Stimulated activated CD4-positive, alpha-beta T cell treated with anti-CD3 and anti-CD28 coated beads, Interleukin-15, amount 100 ng/mL, for 1 hour (primary cell): ENCODE measurements at places on chromosomes 4 and X.

DNA sequence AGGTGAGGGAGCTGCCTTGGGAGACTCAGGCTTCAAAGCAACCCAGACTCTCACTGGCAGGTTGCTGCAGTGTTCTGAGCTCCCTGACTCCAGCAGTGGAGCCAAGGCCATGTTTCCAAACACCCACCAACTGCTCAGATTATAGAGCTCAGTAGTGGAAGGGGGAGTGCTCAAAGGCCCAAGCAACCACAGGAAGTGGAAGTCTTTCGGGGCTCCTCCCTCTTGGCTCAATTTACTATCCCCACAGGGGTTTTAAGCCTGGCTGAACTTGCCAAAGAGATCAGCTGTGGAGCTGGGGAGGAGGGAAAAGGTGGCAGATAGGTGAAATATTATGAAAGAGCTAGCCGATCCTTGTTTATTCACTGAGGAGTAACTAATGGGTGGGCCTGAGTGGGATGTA, 82.5 kb downstream of the HPRT1 start:
- no peak for DNase-seq

DNA sequence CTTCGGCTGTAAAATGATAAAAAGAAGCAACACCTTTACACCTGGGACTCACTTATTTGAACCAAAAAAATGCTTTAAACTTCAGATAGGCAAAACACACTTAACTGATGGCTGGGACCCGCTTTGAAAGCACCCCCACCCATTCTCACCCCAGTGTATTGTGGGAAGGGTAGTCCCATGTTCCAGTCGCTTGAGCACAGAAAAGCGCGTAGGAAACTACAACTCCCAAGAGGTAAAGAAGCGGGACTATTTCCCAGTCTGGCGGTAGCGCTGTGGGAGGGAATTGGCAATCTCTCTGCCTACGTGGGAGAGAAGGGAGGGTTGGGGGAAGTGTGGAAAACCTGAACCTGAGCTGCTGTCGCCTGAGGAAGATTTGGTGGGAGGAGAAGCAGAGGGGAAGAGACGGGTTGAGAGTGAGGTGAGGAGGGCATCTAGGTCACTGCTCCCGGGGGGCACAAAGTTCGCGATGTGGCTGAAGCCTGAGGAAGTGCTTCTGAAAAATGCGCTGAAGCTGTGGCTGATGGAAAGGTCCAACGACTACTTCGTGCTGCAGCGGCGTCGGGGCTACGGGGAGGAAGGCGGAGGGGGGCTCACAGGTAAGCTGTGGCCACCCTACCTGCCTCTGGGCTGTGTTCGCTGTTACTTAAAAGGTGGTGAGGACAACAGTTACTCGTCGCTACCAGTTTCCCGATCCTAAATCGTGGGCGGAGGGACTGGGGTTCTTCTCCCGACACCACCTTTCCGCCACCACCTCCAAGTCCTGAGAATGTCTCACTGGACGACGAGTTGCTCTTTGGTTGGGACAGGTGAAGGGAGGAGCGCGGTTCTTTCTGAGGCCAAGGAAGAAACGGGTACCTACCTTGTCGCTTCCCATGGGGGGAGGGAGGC, at the start of gene TBC1D8B:
TSS of gene TBC1D8B (plus strand) at position 286 of the 888 bp plus-strand sequence. CDS start at position 467, 181 bp downstream.
- DNase-seq = no peak

GRCh38 chr4:173261052-173261451, 73.1 kb downstream of the HMGB2 start:
- no peak for DNase-seq

DNA sequence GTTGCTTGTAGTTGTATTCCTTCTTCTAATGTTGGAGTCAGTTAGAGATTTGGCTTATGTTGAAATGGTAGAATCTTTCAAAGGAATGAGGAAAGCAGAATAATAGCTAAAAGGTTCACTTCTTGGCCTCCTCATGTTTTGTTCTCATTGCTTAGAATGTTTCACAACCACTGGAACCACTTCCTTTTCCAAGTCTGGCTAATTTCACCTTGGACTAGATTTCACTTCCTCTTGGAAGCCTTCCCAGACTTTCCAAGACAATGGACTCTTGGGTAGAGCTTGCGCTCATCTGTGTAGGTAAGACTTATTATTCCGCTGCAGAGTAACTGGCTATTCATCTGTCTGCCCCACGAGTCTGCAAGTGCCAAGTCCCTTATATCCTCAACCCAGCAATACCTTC, 8.3 kb downstream of the SPATA18 start:
- DNase-seq = no peak

- no peak for DNase-seq
Measured at GRCh38 chr4:83603129-83603528, 67.2 kb downstream of the GPAT3 start.

DNA sequence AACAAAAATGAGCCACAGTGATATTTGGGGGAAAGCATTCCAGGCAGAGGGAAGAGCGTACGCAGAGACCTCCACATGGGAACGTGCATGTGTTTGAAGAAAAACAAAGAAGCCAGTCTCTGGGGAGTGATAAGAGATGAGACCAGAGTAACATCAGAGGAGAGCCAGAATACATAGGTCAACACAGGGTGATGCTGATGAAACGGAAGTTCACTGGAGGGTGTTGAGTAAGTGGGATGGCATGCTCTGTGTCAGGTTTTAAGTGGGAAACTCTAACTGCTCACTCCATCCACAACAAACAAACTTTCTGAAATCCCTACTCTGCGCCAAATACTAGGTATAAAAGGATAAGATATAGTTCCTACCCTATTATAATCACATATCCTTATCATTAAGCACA, 110.0 kb downstream of the ARHGAP6 start:
- no peak for DNase-seq

DNA sequence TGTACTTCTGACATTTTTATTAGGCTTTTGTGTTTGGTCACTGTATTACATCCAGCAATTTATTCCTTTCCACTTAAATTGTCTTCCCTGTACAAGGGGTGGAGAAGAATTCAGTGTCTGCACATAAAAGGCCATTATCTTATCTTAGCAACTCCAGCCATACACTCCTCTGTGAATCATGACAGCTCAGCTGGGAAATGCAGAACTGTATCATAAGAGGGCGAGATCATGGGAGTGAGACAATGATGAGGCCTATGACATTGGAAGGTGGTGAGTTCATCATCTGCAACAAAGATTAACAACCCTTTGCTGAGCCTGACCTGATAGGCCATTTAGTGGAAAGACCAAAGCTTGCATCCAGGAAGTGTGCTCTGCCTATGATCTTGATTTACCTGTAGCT, 33.3 kb downstream of the SLIT2 start:
- DNase-seq = no peak

DNA sequence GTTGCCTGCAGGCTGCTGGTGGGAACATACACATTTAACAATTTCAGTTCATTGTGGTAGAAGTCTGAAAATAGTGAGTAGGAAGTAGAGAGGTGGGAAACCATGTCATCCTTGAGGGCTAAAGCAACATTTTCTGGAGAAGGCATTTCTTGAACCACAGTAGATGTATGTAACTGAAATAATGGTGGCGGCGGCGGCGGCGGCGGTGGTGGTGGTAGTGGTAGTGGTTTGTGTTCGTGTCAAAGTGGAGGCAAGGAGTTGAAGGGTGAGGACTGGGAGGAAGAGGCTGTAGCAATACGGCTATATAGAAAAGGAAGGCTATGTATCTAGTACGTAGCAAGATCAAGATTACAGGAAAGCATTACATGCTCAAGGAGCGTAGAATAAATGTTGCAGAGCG, 1381.6 kb upstream of the TENM3 start:
- no peak for DNase-seq

DNA sequence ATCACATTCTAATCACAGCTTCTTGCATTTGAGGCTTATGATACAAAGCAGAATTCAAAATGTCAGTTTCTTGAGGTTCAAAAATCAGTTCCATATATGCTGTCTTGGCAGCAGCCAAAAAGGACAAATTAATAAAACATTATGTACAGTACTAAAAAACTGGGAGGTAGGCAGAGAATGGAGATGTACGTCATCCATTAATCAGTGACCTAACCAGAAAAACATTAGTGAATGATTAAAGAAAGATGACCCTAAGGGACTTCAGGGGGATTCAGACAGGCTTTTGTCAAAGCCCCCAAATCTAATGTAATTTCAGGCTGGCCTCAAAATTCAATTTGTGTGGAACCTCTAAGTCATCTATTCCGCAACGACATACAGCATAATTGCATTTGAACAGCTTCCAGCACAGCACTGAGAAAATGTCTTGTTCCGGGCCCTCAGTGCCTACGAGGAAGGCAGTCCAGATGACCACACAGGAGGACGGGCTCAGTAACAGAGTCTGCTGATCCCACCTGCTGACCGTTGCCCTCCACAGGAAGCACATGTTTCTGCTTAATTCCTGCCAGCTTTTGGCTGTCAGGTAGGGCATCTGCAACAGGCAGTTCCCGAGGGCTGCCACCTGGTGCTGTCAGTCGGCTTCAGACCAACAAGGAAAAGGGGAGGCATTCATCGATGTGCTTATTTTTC, 83.8 kb upstream of the HHIP start:
- DNase-seq = no peak

- no peak for DNase-seq
Measured at GRCh38 chr4:78602334-78602733, 50.8 kb downstream of the ANXA3 start.

GRCh38 chrX:110442635-110443034, 84.0 kb downstream of the RTL9 start:
- no peak for DNase-seq

DNA sequence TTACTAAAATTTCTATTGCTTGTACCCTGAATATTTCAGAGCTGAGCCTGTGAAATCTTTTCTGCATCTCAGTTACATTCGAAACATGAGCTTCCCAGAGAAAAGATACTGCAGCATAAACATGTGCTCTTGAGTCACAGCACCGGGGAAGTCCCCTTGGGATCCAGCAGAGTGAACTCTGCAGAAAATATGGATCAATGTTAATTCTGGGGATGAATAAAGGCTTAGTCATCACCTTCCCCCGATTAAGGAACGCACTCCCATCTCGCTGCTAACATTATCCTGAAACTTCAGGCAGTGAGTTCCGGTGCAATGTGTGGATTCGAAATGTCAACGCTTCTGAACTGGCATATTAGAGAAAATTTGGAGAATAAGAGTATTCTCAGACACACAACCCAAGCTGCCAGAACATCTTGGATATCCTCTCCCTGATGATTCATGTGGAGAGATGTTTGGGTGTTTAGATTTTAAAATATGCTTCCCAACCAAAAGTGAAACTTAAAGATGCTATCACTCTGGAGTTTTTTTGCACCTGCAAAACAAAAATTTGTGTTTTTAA, 90.8 kb downstream of the IRF2 start:
- DNase-seq = no peak

DNA sequence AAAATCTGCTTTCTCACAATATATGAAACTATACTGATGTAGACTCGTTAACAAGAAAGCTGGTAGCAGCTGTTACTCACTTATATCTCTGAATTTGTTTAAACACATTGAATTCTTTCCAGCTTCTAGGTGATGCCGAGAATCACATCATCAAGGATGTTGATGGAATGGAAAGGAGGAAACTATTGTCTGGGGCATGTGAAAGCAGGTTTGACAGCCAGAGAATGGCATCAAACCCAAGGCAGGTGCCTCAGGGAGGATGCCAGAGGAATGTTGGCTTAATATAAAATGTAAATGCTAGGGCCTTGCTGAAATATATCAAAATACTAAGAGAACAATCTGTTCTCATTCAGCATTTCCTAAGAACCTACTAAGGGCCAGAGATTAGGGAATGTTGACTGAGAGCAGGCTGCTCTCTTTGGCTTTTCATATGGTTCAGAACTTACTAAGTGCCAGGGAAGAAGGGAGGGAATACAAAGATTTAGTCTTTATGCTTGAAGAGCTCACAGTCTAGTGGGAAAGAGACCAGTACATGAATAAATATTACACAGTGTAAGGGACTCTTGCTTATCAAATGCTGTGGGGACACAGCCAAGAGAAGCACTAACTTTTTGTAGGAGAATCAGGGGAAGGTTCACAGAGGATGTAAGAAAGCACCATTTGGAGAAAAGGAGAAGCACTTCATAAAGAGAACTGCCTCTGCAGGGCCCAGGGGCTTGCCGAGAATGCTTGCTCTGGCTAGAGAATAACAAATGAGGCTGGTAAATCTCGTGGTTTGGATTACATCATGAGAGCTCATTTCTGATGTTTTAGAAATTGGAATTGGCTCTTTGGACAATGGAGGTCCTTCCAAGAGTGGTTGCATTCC, 14.7 kb downstream of the SLIT2 start:
- no peak for DNase-seq

DNA sequence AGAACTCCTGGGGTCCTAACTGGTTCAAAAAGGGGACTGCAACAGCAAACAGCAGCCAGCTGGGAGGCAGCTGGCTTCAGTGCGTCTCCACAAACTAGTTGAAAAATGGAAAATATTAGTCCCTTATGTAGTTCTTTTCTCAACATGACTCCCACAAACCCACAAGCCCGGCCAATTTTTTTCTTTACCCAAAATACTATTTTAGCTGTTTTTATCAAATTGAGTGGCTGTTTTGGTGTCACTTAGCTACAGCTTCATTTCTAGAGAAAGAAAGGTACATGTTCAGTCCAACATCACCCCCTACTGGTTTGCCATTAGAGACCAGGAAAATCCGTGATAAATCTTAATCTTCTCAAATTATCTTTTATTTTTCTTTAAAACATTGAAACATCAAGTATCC, 97.2 kb downstream of the GUCY2F start:
- DNase-seq = no peak

DNA sequence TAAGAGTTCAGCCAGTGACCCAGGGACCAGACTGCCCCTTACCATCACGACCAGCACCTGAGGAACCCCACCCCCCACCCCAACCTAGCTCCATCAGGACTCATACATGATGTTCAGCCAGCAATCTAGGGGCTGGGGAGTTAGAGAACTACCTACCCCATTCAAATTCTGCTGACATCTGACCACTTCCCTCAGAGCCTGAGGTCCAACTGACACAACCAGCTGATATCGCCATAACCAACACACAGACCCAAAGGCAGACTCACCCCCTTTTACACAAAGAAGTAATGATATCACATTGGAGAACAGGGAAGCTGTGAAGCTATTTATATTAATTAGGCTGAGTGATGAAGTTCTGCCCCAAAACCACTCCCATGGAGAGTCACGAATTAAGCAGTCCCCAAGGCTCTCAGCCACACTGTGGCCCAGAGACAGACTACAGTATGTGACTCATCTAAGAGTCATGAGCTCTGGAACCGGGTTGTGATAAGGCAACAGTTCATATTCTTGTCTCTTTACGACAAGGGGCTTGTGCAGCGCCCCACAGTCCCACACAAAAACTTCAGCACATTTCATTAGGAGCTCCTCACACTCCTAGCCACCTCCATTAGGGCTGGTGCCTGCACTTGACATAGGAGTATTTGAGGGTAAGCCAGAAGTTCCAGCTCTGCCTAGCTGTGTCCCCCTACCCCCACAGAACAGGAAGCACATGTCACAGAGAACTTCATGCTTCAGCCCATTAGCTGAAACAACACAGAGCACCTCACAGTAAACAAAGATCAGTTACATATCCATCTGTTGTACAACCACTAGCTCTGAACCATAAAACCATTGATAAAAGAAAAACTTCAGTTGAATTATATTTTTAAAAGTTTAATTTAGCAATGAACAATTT, 184.7 kb upstream of the ZCCHC13 start:
- no peak for DNase-seq

- no peak for DNase-seq
Measured at GRCh38 chr4:153274967-153275366, 69.5 kb upstream of the MND1 start.
